Stimulated activated CD4-positive, alpha-beta T cell treated with anti-CD3 and anti-CD28 coated beads, Interleukin-2, amount 100 ng/mL, for 48 hours (primary cell): ENCODE measurements at places on chromosomes 2 and 18.

- no peak for DNase-seq
These were observed 90.8 kb downstream of the CCBE1 start for GRCh38 chr18:59606193-59607077.

- DNase-seq: no peak
These were observed 79.6 kb downstream of the DYM start for GRCh38 chr18:49380801-49381200.

GRCh38 chr2:30349691-30350090, 97.4 kb upstream of the LCLAT1 start:
- no peak for DNase-seq

GRCh38 chr18:49762191-49763077, 50.9 kb downstream of the ACAA2 start:
- DNase-seq: no peak

GRCh38 chr2:84832772-84833461, 48.0 kb downstream of the TRABD2A start:
- DNase-seq: no peak

- DNase-seq: no peak
These were observed 37.9 kb downstream of the VIL1 start for GRCh38 chr2:218456849-218457248.

DNA sequence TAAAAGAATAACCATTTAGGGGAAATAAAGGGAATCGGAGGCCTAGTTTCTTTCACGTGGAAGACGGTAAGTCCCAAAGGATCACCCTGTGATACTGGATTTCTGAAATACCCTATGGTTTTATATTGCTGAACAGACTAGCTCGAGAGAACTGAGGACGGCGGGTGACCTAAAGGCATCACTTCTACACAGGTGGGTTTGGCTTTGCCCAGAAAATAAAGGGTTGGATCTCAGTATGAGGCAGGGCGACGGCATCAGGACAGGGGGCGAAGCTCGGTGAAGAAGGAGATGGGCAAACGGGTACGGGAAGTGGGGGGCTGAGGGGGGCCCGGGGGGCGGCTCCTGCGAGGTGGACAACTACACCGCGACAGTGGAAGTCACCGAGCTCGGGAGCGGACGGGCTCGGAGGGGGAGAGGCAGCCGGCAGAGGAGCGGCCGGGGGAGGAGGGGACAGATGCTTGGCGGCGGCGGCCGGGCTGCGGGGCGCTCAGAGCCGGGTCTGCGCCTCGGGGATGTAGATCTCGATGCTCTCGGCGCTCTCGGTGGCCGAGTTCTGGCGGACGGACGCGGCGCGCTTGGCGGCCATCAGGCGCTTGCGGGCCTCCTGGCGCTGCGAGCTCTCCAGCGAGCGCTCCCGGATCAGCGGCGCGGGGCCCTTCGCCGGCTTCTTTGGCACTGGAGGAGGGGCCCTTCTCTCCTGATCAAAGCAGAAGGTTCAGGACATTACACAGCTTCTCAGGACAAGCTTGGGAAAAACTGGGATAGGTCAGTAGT, 48.9 kb downstream of the TGIF1 start:
- peak; percentile 18 for DNase-seq

DNA sequence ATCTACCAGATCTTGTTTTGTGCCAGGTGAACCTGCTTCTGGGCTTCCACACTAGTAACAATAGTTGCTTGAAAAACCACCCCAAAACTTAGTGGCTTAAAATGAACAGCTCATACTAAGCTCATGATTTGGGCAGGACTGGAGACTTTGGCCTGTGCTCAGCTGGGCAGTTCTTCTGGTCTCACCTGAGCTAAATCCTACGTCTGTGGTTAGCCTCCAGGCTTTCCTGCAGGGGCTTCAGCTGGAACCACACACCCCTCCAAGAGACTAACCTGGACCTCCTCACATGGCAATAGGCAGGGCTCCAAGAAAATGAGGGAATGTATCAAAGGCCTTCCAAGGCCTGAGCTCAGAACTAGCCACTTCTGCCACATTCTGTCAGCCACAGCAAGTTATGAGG, 144.1 kb downstream of the CD8B2 start:
- DNase-seq: no peak

- no peak for DNase-seq
These were observed 46.3 kb upstream of the CCDC150 start for GRCh38 chr2:196592911-196593881.

DNA sequence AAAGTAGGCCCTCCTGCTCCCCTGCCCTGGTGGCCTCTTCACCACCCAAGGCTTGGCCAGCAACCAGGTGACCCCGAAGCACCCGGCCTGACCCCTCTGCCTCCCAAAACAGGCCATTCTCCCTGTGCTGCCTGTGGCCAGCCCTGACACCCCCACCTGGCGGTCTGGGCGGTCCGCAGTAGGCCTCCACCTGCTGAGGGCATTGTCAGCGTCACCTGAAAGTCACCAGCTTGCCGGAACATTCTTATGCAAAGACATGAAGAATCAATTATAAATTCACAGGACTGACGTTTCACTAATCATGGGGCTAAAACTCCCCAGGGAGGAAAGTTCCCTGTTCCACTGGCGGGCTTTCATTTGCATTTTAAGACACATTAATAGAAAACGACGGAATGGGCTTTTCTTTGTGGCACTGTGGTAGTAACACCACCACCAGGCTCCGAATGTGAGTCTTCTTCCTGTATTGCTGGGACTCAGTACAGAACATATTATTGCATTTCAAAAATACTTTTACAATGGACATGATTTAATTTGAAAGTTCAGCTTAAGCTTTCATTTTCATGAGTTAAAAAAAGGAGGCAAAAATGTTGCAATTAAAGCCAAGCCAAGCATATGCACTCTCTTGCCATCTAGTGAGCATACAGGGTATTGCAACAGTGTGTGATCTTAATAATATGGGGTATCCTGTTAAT, 57.4 kb downstream of the ADI1 start:
- DNase-seq: peak; percentile 24

DNA sequence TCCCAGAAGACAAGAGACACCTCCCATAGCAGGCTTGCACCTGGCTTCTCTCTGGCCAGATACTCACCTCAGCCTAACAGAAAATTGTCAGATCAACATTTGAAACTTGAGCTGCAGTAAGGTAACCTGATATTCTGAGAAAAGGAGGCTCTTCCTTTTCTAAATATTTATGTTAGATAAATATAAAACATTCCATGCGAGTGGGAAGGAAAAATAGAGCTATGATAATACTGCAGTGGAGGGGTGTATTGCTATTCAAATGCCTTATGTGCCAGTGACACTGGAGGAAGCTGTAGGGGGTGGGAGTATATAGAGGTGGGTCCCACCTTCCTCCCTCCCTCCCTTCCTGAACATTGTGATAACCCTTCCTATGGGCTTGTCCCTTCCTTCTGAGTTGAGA, 515.5 kb upstream of the CHAC2 start:
- no peak for DNase-seq

- DNase-seq: no peak
These were observed 3.6 kb upstream of the HS1BP3 start for GRCh38 chr2:20654535-20654813.

GRCh38 chr2:200466425-200467418, 43.1 kb downstream of the KCTD18 start:
- DNase-seq: no peak

- no peak for DNase-seq
These were observed 8.8 kb upstream of the SETBP1 start for GRCh38 chr18:44671914-44672313.

- no peak for DNase-seq
These were observed 6.3 kb downstream of the PDCD1 start for GRCh38 chr2:241852116-241852980.

DNA sequence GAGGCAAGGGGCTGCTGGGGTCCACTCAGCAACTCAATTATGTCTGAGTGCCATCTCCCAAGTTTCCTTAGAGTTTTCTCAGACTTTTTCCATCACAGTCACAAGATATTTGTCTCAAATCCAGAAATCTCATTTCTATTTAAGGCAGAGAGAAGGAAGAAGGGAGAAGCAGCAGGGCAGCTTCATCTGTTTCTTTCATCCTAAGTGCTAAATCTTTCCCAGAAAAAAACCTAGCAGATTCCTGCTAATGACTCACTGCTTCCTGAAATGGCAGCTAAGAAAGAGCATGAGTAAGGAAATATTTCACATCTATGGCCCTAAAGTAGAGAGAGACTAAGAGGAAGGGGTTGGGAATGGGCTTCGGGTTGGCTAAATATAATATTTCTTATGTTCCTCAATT, 88.0 kb downstream of the KYNU start:
- DNase-seq: no peak

DNA sequence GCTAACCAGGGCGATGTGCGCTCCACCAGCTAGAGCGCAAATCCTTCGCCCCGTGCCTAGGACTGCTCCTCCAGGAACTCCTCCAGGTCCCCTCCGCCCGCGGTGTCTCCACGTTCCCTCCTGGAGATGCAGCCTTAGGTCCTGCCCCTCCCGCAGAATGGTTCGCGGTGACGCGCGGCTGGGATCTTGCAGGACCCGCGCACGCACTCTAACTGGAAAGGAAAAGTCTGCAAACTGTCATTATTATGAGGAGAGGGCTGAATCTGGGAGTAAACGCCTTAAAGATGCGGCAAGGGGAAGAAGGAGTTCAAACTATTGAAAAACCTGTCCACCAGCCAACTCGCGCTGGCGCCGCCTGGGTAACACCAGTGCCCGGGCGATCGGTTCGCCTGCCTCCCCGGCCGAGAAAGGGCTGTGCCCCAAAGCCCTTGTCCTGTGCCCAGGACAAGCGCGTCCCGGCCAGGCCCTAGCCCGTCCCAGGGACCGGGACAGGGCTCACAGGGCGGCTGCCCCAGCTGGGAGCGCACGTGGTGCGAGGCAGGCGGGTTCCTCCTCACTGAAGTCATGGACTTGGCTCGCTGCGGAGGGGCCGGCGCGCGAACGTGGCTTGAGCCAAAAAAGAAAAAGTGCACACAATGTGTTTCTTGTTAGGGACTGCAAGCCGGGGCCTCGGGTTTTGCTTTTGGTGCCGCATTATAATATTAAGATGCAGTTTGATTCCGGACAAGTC, 5.5 kb upstream of the ID2 start:
- DNase-seq: no peak

GRCh38 chr2:148877403-148877740, 2.3 kb downstream of the KIF5C start:
- no peak for DNase-seq

DNA sequence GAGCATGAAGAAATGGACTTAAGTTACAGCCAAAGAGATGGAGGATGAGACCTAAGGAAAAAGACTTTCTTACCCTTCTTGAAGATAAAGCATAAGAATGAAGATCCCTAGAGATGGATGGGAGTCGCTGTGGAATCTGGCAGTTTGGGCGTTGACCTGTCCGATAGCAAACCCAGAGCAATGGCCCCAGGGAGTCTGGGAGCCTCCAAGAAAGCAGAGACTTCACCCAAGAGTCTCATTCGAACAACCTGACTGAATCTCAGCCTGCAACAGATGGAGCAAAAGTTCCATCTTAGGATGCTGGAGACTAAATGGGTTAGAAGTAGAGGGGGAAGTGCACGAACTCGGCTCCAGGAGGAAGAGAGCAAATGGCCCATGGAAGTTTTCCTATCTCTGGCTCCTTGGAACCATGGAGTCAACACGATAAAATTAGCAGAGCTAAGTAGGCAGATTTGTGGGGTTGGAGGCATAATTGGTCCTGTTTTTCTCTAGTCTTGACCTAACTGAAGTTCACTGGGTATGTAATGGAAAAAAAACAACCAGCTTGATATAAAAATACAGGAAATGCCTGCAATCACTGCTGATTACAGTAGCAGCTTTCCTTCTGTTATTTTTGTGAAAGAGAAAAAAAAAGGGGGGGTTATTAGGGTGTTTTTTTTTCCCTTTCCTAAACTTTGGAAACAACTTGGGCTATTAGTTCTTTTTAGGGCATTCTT, 178.4 kb upstream of the EPAS1 start:
- DNase-seq: no peak

DNA sequence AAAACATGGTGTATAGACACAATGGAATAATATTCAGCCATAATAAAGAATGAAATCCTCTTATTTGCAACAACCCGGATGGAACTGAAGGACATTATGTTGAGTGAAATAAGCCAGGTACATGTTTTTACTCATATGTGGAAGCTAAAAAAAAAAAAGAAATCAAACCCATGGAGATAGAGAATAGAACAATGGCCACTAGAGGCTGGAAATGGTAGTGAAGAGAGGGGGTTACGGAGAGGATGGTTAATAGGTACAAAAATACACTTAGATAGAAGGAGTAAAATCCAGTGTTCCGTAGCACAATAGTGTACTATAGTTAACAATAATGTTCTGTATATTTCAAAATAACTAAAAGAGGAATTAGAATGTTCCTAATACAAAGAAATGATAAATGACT, 12.8 kb upstream of the KIAA2012 start:
- DNase-seq: no peak

DNA sequence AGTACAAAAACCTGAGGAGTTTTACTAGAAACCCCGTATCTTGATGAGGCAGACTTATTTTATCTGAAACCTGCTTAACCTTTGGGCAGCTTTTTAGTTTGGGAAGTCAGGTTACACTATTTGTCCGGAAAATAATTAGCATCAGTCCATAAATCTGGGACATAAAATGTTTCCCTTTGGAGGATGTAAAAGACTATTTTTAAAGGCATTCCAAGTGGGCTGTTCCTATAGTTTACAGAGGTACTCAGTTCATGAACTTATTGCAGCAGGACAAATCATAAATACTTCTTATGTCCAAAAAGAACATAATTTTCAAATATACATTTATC, 6.3 kb downstream of the HTR2B start:
- DNase-seq: no peak

DNA sequence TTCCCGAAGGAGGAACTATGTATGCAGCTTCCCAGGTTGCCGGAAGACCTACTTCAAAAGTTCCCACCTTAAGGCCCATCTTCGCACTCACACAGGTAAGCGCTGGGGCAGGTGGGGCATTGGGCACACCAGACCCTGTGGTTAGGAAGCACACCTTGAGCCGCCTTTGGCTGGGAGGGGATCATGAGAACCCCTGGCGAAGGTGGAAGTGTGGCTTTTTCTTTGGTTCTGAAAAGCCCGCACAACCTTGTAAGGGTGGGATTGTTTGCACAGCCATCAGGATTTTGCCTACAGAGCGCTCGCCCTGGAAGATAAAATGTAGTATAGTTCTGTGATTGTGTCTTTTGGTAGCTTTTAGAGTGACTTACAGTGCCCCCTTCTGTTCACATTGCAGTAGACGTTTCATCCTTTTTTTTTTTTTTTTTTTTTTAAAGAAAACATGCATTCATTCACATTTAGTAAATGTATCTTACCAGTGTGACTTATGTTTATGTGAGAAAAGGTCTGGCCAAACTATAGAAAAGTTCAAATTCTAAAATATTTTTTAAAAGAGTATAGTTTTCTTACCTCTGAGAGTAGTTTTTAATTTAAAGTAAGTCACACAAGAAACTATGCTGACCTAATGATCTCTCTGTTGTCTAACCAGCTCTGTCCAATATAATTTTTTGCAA, 5.3 kb downstream of the KLF11 start:
- DNase-seq: no peak

- DNase-seq: no peak
These were observed 89.0 kb upstream of the RBMS1 start for GRCh38 chr2:160582490-160583145.

DNA sequence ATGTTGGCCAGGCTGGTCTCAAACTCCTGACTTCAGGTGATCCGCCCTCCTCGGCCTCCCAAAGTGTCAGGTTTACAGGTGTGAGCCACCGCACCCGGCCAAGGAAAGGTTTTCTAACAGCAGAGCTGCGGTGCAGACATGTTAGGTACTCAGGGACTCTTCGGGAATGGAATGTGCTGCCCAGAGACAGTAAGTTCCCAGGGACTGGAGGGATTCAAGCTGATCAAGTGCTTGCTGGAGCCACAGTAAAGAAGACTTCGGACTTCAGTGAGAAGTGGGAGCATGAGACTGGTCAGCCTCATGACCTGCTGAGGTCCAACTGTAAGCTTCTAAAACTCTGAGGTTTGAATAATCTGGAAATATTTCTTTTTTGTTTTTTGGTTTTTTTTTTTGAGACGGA, 7.8 kb upstream of the DES start:
- no peak for DNase-seq

GRCh38 chr18:49788327-49788898, 24.9 kb downstream of the ACAA2 start:
- DNase-seq: no peak
